ENCODE measurements at places on chromosomes 16 and 17.

- DNase-seq: no peak
These were observed 4.3 kb upstream of the ADGRG1 start for GRCh38 chr16:57624044-57624688.

GRCh38 chr16:56743840-56744239 is 13.9 kb downstream of the NUP93 start:
- DNase-seq: no peak

GRCh38 chr16:81482329-81483063 is 37.9 kb downstream of the CMIP start:
- no peak for DNase-seq

DNA sequence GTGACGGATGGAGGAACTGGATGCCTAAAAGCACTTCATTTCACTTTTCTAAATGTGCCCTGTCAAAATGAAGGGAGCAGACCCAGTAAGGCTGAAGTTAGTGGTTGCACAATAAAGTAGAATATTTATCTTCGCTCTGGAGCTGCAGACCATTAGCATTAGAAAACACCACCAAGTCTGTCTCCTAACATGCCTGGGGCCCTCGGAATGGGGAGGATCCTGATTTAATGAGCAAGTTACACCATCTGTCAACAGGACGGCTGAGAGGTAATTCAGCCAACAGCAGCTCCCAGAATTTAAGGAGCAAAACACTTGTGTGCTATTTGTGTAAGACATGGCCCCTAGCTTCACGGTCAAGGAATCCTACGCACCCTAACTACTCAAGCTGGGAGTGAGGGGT is 22.3 kb downstream of the CA10 start:
- no peak for DNase-seq

DNA sequence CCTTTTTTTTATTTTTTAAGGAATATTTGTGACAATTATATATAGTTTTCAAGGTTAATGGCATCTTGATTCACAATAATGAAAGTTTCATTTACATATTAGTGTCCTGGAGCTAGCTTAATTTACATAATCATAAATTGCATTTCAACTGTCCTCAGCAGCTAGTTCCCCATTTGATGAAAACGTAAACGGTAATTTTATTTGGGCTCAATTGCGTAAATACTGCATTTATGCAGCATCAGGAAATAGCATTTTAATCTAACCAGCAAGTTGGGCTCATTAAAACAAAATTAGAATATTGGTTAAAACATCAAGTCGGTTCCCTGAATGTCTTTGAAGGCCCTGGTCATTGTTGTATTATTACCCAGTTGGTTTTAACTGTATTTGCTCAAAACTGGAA is 136.8 kb upstream of the CDH5 start:
- no peak for DNase-seq

DNA sequence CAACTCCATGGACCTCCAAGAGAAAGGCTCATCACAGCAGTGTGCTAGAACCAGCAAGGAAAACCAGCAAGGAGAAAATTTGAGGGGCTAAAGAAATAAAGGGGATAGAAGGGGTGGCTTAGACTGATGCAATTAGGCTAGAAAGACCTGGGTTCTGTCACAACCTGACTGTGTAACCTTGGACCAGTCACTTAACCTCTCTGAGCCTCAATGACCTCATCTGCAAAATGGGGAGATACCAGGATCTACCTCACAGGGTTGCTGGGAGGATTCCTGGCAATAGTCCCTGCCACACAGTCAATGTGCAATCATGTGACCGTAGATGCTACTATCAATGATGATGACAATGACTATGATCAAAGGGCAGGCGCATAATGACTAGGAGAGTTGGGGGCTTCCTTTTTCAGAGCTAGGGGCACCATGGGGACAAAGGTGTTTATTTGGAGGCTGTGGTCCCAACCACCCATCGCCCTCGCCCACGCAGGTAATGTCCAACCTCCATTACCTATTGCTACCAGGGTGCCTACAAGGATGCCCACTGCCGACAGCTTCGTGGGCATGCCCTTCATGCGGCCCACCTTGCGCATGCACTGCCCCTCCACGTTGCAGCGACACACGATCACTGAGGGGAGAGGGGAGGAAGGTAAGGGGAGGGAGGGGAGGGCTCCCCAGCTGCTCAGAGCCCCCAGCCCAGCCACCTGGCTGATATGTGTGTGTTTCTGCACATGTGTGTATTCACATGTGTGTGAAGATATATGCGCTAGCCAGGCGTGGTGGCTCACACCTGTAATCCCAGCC is 9.7 kb downstream of the CDH16 start:
- DNase-seq: no peak

- no peak for DNase-seq
These were observed 1.4 kb downstream of the NT5M start for GRCh38 chr17:17304521-17304985.

- no peak for DNase-seq
These were observed 90.9 kb downstream of the MYH11 start for GRCh38 chr16:15765880-15766279.

DNA sequence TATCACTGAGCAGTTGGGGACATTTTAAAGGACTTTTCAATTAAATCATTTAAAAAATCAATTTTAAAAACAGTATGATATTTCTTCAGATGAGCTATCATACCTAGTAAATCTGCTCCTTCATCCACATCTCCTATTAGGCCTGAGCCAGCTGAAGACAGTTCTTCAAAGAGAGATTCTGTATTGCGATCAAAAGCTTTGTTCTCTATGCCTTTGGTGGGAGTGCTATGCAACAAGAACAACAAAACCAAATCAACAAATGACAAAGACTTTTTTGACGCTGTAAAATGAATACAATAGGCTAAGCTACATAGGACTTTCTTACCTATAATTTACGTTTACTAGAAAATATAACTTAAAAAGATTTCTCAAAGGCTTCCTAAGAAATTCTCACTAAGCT is 106.5 kb downstream of the SPAG9 start:
- DNase-seq: no peak

- no peak for DNase-seq
These were observed 67.0 kb downstream of the PLCG2 start for GRCh38 chr16:81846105-81846504.

GRCh38 chr16:50360779-50361178 is 8.0 kb downstream of the BRD7 start:
- DNase-seq: no peak

DNA sequence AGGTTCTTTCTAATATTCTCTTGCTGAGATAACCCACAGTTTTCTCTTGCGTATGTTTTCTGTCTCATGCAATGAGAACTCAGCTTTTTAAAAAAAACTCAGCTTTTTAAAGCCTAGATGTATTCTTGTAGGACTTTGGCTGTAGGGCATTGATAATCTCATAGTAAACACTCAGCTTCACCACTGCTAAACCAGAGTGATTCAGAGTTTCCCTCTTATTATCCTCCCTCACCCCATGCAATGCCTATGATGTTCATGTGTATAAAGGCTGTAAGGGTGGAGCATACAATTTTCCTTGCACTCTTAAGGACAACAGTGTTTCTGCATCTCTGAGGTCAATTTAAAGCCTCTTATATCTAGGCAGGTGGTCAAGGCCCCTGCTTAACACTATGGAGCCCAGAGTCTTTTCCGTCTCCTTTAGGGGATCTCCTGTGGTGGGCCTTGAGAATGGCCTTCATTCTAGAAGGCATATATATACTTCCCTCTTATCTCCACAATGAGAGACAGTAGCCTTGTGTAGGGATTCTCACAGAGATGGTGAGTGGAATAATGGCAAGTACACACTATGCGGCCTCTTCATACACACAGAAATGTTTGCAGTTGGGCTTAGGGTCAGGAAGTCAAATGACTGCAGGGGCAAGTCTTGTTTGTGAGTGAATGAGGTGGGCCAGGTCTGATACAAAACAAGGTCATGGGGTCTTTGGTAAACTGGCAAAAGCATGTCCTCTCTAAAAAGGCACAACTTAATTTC is 279.6 kb downstream of the HS3ST3A1 start:
- no peak for DNase-seq

DNA sequence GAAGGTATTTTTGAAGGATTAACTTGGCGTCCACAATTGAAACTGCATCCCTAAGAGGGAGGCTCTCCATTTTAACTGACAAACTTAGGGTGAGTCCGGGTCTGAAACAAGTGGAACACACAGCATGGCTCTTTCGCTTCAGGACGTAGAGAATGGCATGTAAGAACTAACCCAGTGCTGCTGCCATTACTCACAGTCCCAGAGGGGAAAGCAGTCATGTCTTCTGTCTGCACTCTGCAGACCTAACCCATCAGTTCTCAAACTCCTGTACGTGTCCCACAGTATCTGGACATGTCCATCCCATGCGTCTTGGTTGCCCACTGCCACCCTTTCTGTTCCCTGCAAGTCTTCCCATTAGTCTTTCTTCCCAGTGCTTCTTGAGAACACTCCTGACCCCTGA is 563 bp downstream of the ST6GALNAC1 start:
- no peak for DNase-seq

DNA sequence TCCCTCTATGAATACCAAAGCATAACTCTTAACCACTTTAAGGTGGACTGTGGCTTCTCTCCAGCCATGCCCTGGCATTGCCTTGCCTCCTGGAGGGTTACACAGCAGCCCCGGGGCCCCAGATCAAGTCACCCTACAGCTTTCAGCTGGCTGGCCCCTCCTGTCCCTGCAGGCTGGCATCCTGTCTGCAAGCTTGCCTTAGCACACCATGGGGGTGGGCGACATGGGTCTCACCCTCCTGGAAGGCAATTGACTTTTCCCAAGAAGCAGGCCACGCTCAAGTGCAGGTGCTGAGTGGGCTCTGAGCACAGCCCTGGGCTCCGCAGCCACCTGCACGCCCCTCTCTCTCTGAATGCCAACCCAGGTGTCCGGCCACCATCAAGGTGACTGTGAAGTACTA is 25.8 kb upstream of the AKTIP start:
- DNase-seq: no peak

DNA sequence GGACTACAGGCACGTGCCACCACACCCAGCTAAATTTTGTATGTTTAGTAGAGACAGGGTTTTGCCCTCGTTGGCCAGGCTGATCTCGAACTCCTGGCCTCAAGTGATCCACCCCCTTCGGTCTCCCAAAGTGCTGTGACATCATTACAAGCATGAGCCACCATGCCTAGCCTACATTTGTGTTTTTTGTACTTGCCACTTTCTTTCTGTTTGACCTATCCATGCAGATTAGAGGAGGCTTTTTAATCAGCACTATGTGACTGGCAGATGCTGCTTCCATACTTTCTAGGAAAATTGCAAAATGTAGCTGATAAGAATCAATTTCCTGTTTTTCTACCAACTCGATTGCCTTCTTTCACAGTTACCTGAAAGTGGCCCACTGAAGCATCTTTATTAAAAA is 57.3 kb downstream of the B9D1 start:
- no peak for DNase-seq

DNA sequence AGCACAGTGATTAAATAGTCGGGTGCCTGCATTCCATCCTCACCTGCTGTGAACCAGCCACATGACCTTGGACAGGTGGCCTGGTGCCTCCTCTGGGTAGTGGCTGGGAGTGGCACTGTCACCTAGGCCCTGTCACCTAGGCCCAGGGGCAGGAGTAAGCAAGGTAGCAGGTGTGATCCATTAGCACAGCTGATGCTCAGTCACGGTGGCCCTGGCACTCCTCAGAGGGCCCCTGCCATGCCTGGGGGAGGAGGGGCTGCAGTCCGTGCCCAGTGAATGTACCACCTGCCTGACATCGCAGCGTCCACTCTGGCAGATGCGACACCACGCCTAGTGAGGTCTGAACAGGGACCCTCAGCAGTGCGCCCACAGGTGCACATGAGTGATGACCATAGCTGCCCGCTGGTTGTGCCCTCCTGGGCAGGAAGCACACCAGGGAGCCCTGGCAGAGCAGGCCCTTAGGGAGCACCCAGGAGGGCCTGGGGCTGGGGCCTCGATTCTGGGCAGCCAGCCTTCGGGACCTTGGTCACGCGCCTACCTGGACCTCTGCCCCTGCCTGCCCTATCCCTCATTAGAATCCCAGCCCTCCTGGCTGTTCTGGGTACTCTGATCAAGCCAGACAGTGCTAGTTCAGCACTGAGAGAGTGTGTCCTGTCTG is 33.1 kb upstream of the CRISPLD2 start:
- DNase-seq: no peak

GRCh38 chr17:11832401-11833137 is 164.7 kb downstream of the ZNF18 start:
- DNase-seq: no peak
